Aorta (tissue), 5 donors: ENCODE measurements at places on chromosomes 11 and 22.

DNA sequence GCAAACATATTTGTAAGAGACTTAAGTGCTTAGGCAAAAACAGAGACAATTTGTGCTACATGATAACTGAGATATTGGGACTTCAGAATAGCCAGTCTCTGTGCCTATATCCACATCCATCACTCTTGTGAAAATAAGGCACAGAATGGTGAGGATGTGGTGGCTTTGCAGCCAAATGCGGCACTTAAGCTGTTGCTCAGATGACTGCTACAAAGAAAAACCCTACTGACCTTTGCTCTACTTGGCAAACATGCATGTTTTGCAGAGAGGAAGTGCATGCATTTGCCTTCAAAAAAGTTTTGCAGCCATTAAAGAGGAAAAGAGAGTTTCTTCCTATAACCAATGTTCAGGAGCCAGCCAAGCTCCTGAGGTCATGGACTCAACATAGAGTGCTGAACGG, 675.0 kb upstream of the KIRREL3 start:
- no peak for DNase-seq

- DNase-seq, result peak; percentile 55
Measured at GRCh38 chr11:116348226-116348625, 424.6 kb downstream of the BUD13 start.

DNA sequence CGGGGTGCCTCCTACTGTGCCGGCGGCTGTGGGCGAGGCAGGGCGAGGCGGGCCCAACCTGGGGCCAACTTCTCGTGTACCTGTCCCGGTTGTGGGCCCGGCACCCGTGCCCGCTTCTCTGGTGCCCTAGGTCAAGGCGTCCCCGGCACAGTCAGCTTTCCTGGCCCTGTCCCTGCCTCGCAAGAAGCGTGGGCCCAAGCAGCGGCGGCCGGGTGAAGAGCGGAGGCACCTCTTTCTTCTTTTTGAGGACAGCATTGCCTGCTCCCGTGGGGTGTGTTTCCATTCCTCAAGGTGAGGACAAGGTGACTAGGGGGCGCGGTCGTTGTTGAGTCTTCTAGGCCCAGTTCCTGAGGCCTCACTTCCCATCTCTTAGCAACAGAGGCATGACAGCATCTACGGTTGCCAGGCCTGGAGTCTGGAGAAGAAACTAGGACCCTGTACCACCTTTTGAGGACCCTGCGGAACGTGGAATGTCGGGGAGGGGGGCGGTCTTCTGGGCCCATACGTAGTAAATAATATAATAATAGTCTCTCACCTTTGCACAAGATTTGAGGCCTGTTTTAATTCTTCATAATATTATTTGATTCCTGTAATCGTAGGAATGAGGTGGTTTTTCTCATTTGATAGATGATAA, 418 bp downstream of the ACO2 start:
- no peak for DNase-seq

DNA sequence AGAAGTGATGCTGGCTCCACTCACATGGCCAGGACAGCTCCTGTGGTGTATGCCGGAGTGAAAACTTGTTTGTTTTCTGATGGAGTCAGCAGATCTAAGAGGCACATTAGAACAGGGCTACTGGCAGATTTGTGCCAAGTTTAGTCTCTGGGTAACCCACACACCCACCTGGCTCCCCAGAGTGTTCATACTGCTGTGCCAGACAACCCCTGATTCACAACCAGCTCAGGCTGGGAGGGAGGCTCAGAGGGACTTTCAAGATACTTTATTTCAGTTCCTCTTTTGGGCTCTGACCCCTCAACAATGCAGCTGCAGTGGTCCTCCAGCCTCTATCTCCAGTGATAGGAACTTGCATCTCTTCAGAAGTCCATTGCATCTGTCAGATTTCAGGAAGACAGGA, 8.5 kb downstream of the NTM start:
- no peak for DNase-seq

DNA sequence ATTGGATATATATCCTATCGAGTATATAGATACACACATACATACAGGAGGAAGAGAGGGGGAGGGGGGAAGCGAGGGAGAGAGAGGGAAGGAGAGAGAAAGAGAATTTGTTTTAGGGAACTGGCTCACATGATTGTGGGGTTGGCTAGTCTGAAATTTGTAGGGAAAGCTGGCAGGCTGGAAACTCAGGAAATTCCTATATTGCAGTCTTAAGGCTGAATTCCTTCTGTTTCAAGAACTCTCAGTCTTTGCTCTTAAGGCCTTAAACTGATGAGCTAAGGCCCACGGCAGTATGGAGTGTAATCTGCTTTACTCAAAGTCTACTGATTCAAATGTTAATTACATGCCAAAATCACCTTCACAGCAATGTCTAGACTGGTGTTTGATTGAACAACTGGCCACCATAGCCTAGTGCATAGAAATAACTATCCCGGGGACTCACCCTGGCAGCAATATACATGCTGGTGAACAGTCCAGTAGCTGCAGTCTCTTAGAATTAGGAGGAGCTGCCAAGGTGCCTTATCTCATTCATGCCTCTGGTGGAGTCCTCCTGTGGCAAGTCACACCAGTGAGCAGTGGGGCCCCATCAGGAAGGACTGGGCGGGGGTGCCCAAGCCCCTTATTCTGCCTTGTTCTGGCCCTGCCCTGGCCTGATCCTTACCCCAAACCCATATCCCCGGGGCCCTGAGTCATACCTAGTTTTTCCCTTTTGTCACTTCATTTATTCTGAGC, 59.7 kb upstream of the AMPD3 start:
- no peak for DNase-seq

GRCh38 chr11:9799886-9800285, 136.0 kb downstream of the SWAP70 start:
- DNase-seq, result no peak

- DNase-seq, result no peak
Measured at GRCh38 chr11:129803533-129803932, 12.1 kb upstream of the TMEM45B start.

- no peak for DNase-seq
Measured at GRCh38 chr22:25347752-25348102, 128.3 kb downstream of the CRYBB2 start.

- no peak for DNase-seq
Measured at GRCh38 chr11:103483996-103484395, 374.8 kb downstream of the DYNC2H1 start.

DNA sequence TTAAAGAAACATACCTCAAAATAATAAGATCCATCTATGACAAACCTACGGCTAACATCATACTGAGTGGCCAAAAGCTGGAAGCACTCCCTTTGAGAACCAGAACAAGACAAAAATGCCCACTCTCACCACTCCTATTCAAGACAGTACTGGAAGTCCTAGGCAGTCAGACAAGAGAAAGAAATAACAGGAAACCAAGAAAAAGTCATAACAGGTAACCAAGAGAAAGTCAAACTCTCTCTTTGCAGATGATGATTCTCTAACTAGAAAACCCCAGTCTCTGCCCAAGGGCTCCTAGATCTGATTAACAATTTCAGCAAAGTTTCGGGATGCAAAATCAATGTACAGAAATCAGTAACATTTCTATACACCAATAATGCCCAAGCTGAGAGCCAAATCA, 35.6 kb downstream of the TMEM123 start:
- DNase-seq, result no peak

GRCh38 chr11:70292863-70293262, 22.4 kb downstream of the PPFIA1 start:
- DNase-seq, result no peak

DNA sequence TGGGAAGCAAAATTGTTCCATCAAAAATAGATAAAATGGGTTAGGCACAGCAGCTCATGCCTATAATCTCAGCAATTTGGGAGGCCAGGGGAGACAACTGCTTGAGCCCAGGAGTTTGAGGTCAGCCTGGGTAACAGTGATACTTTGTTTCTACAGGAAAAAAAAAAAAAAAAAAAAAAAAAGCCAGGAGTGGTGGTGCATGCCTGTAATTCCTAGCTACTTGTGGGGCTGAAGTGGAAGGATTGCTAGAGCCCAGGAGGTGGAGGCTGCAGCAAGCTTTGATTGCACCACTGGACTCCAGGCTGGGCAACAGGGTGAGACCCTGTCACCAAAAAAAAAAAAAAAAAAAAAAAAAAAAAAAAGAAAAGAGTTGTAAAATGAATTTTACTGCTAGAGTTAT, 49.6 kb downstream of the KIF18A start:
- DNase-seq, result no peak

DNA sequence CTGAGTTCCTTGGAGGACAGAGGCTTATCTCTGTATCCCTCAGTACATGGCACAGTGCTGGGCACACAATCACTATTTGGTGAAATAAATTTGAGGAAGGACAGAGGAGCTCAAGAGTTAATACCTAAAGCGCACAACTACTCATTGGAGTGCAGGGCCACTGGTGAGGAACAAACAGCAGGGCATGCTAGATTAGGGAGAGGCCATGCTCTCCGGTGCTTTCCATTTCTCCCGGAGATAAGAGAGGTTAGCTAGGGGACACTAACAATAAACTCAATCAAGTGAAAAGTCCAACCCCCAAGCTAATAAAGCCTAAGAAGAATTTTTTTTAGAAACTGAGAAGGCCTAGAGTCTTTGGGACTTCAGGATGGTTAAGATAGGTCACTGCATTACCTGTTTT, 29.1 kb downstream of the NFRKB start:
- DNase-seq, result no peak

DNA sequence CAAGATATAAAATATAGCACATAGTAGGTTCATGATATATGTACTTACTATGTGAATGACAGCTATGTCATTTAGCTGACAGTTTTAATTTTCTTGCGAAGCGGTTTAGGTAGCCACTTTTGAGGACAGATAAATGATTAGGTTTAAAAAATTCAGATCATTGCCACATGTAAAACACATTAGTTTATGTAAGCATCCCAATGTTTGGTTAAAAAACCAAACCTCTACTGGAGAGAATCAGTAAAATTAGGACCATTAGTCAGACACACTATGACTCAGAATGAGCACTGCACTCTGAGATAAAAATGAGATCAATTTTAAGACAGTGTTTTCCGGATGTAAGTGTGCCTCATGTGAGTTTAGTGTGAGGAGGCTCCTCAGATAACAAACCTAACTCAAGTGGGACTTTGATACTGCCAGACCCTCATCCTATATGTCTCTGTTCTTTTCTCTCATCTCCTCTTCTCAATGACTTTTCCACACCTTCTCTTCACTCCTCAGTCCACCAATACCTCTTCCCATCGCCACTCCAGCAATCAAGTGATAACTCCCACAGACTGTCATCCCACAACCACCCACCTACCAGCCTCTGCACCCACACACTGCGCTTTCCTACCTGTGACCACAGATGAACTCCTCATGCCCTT, 6.8 kb upstream of the OR2AT4 start:
- no peak for DNase-seq

DNA sequence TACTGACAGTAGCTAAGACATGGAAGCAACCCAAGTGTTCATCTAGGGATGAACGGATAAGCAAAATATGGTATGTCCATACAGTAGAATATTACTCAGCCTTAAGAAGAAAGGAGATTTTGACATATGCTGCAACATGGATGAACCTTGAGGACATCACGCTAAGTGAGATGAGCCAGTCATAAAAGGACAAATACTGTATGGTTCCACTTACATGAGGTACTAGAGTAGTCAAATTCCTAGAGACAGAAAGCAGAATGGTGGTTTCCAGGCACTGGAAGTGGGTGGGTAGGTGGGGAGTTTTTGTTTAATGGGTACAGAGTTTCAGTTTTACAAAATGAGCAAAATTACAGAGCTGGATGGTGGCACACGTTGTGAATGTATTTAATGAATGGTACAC, 18.1 kb downstream of the CHST1 start:
- DNase-seq, result no peak

GRCh38 chr22:30826670-30827355, 132.1 kb downstream of the OSBP2 start:
- no peak for DNase-seq

DNA sequence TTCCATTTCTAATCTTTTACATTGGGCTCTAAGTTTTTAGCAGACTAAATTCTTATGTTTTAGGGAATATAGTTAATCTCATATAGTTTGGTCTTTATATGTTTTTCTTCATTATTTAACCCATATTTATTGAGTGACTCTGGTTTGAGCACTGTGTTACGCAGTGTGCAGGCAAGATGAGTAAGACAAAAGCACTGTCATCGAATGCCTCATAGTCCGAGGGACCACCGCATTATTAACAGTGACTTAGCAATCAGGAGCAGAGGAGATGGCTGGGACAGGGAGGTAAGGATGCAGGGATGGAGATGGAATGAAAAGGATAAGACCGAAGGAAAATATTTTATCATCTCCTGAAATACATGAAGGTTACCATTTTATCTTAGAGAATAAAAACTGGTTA, 65.2 kb upstream of the CTSC start:
- DNase-seq, result no peak

GRCh38 chr22:44442851-44443595, 55.0 kb downstream of the RTL6 start:
- DNase-seq, result no peak

DNA sequence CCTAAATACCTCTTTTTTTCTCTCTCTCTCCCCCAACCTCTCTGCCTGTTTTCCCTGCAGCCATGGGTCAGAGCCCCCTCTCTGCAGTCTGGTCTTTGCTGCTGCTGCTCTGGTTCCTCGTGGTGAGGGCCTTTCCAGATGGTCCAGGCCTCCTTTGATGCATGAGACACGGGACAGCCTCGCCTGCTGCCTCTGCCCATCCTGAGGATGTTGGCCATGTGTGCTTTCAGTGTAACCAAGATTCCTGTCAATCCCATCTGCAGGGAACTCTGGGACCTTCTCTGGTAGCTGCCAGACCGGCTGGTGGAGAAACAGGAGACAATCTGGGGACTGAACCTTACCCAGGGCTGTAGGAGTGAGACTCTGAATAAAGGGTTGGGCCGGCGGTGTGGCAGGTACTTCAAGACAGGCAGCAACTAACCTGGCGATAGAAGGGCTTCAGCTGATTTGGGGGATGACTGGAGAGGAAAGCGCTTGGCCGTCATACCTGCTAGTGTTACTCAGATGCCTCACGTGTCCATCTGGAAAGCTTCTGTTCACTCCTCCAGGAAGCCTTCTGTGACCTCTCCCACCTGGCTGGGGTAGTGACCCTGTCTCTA, 7.1 kb downstream of the CHRNA10 start:
- no peak for DNase-seq

DNA sequence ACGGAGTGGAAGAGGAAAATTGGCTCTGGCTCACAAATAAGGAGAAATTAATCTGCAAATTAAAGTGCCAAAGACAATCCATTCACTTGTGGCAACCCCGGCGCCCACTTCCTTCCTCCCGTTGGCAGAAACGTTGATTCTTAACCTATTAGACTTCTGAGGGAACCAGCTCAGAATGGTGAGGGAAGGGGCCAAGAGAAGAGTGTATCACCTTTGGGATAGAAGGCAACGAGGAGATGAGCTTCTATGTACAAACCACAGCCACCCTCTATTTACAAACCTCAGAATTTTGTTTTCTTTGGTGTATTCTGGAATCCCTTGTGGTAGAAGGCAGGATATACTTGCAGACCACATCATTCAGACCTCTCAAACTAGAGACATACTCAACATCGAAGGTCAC, 1.1 kb downstream of the MB start:
- no peak for DNase-seq
